ENCODE measurements at places on chromosomes 4 and X.

GRCh38 chrX:116930311-116930710 is 467.5 kb upstream of the CT83 start:
- DNase-seq: no peak

GRCh38 chr4:80788798-80789197 is 241.7 kb upstream of the BMP3 start:
- DNase-seq: no peak

DNA sequence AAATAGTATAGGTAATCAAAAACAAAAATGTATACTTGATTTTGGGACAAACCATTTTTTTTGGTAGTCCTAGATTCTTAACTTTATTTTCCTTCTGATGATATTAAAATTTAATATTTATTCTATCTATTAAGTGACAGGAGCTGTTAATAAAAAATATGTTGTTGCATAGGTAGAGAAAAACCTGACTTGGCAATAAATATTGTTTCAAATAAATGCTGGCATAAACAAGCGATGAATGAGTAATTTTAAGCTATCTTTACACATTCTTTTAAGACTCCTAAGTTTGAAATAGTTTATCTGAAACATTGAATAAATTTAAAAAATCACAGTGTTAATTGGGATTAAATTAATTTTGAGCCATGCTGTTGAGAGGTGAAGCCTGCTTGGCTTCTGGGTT is 114.6 kb downstream of the GC start:
- DNase-seq: no peak

DNA sequence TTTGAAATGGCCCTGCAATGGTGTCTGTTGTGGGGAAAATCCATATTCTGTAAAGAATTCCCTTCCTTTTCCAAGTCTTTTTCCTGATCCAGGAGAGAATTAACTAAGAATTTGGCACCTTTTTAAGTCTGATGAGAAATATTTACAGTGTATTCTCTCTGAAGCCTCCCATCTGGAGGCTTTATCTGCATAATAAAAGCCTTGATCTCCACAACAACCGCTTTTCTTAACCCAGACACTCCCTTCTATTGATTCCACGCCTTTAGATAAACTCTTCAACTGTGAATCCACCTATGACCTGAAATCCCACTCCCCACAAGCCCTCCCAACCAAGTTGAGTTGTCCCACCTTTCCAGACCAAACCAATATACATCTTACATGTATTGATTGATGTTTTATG is 43.1 kb upstream of the TMPRSS11E start:
- no peak for DNase-seq

DNA sequence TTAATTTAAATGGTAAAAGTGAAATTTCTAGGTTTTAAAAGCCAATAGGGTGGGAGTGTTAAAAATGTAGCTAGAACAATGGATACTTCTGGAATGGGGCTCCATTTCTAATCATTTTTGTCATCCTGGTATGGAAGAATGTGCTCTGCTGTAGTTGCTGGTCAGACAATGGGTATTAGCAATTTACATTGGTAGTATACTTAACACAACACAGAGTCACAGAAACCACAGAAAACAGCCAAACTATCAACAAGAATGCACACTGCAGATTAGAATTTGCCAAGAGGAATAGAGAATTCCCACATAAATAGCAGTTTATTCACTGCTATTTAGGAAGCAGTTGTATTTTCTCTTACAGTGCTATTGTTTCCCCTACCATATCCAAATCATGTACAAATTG is 319.6 kb downstream of the PPP3CA start:
- no peak for DNase-seq
